DND-41 (cell line): ENCODE measurements at places on chromosomes 1 and 21.

- DNase-seq = no peak
Measured at GRCh38 chr1:81287411-81288080, 513.2 kb upstream of the ADGRL2 start.

DNA sequence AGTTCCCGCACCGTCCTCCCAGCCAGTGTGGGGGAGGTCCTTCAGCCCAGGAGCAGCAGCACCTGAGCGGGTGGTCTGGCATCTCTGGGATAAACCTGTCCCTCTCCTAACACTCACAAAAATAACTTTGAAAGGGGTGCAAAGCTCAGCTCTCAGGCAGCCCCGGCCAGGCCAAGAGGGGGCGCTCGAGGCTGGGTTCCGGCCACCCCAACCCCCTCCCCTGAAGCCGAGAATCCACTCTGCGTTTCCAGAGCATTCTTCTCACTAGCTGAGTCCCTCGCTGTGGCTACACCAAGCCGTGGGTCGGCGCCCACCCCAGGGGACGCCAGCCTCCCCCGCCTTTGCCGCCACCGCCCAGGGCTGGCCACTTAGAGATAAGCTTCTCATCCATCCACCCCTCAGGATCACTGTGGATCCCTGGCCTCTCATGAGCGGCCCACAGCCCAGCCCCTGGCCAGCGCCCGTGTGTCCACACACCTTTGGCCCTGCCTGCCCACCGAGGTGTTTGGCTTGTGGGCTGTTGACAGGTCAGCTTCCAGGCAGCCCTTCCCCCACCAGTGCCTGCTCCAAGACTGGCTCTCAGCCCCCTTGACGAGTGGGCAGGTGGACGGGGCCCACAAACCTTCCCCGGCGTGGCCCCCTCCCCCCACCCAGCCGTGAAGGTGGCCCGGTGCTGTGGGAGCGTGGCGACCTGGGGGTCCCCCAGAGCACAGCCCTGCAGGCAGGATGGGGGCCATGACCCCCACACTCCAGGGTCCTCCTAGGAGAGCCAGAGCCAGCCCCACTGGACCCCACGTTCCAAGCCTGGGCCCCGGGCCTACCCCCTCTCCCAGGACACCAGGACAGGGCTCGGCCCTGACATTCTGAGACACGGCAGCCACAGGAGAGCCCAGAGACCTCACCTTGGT is 1.9 kb downstream of the FTCD start:
- DNase-seq = no peak

DNA sequence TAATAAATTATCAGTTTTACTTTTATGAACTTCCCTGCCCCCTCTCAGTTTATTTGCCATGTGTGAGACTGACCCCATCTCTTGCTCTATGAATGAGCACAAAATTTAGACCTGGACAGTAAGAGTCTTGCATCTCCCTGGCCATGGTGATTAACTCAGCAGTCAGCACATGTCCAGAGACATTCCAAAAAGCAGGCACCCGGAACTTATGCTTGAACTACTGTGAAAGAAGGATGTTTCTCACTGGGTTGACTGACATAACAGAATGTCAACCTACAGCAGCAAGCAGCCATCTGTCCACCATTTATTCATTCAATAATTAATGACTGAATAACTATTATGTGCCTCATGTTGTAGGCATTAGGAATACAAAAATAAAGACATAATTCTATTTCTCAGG is 11.3 kb upstream of the SEC16B start:
- no peak for DNase-seq

GRCh38 chr21:26185021-26185420 is 14.5 kb upstream of the APP start:
- no peak for DNase-seq

DNA sequence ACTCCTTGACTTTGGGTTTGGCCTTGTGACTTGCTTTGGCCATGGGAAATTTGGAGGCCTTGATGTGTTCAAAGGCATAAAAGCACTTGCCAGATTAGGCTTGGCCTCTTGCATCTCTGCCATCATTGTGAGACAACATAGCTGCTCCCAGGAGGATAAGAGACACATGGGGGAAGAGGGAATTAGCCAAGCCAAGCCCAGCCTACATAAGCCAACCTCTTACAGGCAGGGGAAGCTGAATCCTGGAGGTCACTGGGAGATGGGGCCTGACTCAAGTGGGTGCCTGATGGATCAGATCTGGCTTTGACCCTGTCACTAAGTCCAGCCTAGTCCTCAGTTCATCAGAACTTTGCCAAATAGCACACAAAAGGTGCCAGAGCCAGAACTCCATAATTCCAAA is 37.6 kb upstream of the HMGB4 start:
- no peak for DNase-seq

DNA sequence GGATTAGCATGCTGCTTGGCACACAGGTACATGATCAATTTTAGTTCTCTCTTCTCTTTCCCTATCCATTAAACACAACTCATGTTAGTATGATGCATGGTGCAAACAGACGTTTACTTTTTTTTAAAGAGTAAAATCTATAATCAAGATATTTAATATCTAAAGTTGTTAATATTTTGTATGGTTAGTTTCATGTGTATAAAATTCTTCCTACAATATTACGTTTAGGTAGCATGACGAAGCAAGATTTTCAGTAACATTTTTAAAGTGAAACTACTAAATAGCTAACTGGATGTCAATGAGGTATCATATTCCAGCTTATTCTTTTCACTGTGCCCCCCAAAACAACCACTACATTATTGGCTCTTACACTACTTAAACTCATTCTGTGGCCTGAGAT is 36.6 kb downstream of the CNIH4 start:
- no peak for DNase-seq

DNA sequence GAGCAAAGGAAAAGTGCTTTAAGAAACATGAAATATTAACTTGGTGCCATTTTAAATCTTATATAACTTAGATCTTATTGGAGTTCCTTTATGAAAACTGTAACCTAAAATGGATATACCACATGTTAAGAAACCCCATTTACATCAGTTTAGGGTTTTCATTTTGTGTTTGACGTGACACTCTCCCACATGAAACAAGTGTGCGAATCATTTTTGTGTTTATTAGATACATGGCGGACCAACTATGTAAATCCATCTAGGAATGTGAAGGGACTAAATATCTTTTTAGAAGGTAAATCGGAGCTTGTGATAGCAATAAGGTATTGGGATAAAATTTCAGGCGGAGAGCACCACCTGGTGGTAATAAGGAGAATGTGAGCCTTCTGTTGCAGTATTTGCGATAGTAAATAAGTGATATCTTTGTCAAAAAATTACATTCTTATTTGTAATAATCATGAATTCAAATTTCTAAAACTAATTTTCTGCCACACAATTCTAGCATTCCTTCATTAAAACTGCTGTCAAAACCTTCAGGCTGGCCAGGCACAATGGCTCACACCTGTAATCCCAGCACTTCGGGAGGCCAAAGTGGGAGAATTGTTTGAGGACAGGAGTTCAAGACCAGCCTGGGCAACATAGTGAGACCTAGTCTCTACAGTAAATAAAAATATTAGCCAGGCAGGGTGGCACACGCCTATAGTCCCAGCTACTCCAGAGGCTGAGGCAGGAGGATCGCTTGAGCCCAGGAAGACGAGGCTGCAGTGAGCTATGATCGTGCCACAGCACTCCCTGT is 31.3 kb downstream of the SMAP2 start:
- peak; percentile 39 for DNase-seq

- DNase-seq = no peak
Measured at GRCh38 chr21:43329711-43330269, 97.1 kb downstream of the SIK1 start.

- no peak for DNase-seq
Measured at GRCh38 chr1:66532798-66533783, 862 bp upstream of the SGIP1 start.

- DNase-seq = no peak
Measured at GRCh38 chr1:97826820-97827219, 94.0 kb downstream of the DPYD start.

- DNase-seq = no peak
Measured at GRCh38 chr1:63693944-63694571, 79.8 kb upstream of the ROR1 start.
